Fibroblast of skin of right quadriceps (primary cell): ENCODE measurements at places on chromosomes 7 and 10.

DNA sequence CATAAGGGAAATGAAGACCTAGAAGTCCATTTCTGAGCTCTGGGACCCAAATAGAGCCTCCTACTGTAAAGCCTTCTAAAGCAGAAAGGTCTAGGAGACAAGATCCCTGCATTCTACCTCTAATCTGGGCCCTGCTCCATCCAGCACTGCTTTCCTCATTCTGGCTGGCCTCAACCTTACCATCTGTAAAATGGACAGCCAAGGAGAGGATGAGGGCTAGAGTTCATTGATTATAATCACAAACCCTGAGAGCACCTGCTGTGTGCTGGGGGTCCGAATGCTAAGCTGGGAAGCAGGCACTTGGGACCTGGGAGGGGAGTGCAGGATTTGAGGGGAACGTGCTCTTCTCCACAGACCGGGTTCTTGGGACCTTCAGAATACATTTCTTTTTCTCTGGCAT, 454.0 kb upstream of the ZMIZ1 start:
- no peak for DNase-seq

DNA sequence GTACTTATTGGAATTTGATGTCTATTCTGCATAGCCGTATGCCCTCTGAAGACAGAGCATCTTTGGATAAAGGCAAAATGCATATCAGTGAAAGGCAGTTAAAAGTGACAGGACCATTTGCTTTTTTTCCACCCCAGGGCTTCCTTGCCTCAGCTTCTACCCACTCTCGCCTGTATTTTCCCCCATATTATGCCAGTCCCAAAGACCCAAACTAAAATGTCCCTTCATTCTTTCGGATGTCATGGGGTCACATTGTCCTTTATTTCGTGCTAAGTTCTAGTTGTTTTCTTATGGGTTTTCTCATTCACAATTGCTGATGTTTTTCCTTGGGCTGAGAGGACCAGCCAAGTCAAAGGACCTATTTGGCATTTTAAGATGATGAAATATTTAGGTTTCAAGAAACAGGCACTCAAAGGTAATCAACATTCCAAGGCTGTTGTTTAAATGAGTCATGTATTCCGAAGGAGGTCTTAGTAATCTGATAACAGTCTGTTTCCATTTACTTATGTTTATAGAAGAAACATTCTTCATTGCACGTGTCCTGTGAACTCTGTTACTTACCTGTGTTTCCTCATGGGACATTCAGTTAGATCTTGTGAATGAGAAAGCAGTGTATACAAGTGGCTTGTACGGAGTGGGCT, 74.1 kb downstream of the DNAH11 start:
- peak; percentile 11 for DNase-seq

- no peak for DNase-seq
Measured at GRCh38 chr7:104408371-104408770, 80.0 kb downstream of the LHFPL3 start.

DNA sequence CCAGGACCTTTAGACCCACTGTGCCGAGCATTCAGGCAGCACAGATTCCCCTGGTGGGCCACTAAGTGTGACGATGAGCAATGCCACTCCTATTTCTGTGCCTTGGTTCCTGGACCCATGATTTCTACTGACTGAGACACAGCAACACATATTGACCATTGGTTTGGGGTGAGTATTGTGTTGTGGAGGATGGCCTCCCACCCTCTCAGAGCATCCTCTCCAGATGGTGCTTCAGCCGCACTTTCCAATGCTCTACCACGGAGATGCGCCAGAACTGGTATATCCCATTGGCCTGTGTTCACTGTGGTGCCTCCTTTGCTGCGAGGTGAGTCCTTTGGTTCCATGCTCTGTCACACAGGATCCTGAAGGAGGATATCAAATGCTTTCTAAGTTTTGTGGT, 10.1 kb upstream of the GDF10 start:
- DNase-seq, result no peak

DNA sequence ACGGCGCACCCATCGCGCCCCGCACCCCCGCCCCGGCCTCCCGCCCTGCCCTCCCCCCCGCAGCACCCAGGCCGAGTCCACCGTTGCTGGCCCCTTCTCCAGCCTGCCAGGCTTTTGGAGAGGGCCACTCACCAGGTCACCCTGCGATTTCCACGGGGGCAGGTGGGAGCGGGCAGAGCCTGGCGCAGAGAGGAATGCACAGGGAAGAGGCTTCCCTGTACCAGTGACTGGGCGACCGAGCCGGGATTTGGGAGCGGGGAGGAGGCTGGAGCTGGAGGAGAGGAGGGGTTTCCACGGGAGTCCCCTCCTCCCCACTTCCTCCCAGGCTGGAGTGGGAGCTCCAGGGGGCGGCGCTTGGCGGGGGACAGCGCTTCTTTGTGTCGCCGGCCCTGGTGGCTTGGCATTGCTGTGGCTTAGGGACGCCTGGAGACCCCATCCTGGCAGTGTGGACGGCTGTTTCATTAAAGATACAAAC, 19.3 kb downstream of the TCAF1 start:
- DNase-seq, result peak; percentile 66

GRCh38 chr10:124665558-124665957, 78.6 kb downstream of the FAM53B start:
- DNase-seq, result no peak

DNA sequence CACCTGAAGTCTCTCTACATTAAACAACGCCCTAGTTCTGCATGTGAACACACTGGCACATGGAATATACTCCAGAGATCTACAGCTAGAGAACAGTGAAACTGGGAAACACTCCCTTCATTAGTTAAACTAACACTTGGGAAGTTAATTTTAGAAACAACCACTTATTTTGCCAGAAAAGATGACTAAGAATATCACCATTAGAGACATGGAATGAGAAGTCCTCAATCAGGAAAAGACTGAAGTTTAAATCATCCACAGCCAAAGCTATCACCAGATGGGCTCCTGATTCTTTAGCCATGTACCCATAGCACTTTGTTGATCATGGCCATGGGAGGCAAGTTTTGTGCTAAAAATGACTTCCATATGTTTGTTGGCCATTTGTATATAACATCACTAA, 719.5 kb downstream of the KCNMA1 start:
- peak; percentile 11 for DNase-seq
